Activated T-helper 17 cell treated with anti-CD3 and anti-CD28 coated beads, Interleukin-2, amount 50 U/mL, for 72 hours (primary cell): ENCODE measurements at places on chromosomes 1 and 21.

DNA sequence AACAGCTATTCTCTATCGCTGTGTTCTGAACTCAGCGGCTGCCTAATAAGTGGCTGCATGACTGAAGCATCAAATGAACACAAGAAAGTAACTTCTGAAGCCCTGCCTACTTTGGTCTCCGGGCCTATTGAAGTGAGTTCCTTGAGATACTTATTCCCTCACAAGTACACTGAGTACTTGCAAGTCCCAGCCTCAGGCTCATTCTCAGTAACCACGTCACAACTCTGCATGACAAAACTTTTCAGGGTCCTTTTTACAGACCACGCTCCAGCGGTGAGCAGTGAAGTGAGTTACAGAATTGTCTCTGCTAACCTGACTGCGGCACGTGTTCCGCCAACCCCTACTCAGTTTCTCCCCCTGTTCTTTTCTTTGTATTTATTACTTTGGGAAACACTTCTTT is 1342.7 kb upstream of the ADGRL4 start:
- no peak for ATAC-seq

- ATAC-seq, result no peak
Observed at GRCh38 chr21:43626390-43626789, 32.9 kb downstream of the HSF2BP start.

DNA sequence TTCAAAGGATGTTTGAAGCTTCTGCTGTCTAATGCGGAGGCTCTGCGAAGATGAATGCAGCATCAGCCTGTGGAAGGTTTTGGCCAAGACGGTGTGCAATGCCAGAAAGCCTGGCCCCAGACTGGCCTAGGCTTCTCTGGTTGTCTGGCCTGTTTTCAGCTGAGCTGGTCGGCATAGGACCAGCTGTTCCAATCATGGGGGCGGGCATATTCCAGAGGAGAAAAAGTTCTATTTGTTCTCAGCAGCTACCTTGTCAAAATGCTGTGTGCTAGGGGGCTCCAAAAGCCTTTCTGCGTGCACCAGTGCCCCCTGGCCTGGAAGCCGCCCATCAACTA is 57.6 kb downstream of the TGFB2 start:
- no peak for ATAC-seq

GRCh38 chr1:56570924-56571372 is 8.4 kb downstream of the PLPP3 start:
- no peak for ATAC-seq

GRCh38 chr21:26043891-26044290 is 126.7 kb downstream of the APP start:
- ATAC-seq, result no peak

DNA sequence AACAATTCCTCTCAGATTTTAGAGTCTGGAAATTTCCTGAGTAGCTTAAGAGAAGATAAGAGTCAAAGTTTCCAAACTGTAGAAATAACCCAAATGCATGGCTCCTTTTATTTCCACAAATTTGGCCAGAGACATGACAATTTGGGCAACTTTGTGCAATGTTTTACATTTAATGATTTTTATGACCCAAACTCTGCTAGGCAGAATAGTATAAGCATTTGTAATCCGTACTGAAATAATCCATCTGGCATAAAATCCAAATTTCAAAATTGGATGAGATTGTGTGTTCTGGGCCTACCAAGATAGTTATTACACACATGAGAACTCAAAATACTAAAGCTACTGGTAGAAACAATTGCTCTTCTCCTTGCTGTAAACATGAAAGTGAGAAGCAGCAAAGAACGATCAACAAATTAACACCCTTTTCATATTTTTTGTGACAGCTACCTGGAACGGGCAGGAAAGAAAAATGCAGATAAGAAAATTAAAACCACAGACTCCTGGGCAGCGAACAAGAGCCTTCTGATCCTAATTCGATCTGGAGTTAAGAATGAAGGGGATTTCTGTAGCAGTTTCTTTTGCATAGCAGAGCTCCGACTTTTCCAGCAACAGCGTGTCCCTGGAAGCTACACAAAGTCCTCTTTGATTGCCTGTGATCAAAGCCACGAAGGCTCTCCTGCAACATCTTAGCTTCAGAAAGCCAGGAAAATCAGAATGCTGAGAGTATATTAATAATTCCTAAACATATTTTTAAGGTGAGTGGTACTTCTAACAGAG is 191.2 kb downstream of the GRIK1 start:
- no peak for ATAC-seq

DNA sequence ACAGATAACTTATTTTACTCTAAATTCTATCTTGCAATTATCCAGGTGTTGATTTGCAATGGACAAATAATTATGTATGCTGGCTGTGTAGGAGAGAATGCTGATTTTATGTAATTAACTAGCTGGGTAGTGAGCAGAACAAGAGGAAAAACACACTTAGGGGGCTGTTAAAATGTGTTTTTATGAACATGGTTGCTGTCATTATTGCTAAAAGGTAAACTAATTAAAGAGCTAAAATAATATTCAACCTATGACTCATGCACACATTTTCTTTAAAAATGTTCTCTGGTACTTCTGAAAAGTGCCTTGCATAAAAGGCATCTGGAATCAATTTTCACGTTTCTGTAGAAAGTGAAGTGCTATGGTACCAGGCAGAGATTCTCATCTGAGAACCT is 192.8 kb upstream of the C8B start:
- ATAC-seq, result no peak

DNA sequence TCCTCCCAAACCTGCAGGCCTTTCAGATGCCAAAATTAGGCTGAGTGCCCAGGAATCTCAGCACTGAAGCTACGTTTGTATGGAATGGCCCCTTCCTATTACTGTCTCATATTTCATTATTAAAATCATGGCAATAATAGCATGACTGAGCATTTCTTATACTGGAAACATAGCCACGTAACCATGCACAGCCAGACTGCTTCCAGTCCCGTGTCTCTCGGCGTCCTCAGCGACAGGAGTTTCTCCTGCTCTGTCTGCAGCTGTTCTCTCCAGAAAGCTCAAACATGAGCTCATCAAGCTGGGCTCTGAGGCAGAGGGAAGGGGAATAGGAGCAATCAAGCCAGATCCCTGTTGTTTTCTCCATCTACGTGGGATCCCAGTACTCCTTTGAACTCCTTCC is 104.0 kb downstream of the CDC7 start:
- no peak for ATAC-seq

DNA sequence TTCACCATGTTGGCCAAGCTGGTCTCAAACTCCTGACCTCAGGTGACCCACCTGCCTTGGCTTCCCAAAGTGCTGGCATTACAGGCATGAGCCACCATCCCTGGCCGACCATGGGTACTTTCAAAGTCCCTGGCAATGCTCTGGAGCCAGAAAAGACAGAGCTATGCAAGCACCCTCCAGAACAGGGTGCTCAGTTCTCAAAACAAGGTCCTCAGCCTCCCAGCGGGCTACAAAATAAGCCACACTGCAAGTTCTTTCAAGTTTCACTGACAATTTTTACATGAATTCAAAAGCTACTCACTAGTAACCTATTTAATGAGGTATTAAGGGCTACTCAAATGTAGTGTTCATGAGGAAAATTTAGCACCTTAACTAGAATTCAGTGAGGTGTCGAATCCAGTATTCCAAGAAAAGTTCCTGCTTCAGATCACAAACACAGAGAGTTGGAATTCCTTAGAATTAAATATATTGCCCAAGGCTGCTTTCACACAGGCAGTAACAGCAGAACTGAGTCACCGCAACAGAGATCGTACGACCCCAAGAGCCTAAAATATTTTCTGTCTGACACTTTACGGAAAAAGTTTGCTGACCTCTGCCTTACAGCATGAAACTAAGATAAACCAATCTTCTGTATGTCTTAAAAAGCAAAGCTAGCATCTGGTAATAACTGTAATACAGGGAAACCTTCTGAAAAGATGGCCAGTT is 60.7 kb downstream of the HSF2BP start:
- no peak for ATAC-seq

- no peak for ATAC-seq
Observed at GRCh38 chr1:3366126-3367051, 88.1 kb upstream of the ARHGEF16 start.

GRCh38 chr1:151314137-151314875 is 12.9 kb downstream of the PI4KB start:
- no peak for ATAC-seq

- no peak for ATAC-seq
Observed at GRCh38 chr1:67459068-67459467, 28.9 kb upstream of the SERBP1 start.

- ATAC-seq, result no peak
Observed at GRCh38 chr1:246761396-246761795, 37.2 kb downstream of the SCCPDH start.

GRCh38 chr1:213014642-213015041 is 1.0 kb downstream of the ANGEL2 start:
- no peak for ATAC-seq

DNA sequence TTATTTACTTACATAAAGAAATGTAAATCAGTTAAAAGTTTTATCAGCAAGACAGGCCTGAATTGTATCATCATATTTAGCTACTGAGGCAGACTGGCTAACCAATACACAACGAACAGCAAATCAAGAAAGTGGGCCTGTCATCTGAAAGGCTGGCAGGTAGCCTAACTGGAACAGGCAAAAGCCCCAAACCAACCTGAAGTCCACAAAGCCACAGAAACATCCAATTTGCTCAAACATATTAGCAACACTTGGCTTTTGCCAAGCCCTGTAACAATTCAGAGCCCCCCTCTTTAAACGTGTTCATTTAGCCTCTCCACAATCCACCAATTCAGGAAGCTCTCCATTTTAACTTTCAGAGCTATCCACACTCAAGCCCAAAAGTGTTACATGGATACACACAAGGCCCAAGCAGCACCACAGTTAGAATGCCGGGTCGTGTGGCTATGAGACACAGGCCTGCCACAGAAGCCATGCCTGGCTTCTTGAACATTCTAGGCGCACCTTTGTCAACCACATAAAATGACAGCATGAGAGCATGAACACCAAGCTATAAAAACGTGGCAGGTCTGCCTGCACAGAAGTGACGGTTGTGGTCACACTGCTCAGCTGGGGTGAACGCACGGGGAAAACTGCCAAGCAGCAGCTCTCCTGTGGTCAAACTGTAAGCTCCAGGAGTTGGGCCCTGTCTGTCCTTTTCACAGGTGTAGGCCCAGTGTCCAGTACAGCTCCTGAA is 49.3 kb downstream of the CD34 start:
- ATAC-seq, result peak; percentile 70

DNA sequence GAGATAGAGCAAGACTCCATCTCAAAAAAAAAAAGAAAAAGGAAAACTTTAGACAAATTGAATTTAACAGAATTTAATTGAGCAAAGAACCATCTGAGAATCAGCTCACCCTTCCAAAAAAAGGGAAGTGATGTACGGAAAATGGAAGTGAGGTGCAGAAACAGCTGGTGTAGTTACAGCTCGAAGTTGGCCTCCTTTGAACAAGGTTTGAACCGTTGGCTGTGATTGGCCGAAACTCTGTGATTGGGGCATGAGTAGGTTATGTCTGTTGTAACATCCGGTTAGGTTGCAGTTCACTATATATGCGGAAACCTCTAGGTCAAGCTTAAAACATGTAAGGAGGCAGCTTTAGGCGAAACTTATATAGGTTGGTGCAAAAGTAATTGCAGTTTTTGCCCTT is 97.9 kb upstream of the KIF26B start:
- no peak for ATAC-seq

GRCh38 chr1:20229171-20229570 is 42.9 kb upstream of the PLA2G2C start:
- no peak for ATAC-seq

GRCh38 chr1:9836632-9836960 is 12.8 kb upstream of the CLSTN1 start:
- ATAC-seq, result no peak

DNA sequence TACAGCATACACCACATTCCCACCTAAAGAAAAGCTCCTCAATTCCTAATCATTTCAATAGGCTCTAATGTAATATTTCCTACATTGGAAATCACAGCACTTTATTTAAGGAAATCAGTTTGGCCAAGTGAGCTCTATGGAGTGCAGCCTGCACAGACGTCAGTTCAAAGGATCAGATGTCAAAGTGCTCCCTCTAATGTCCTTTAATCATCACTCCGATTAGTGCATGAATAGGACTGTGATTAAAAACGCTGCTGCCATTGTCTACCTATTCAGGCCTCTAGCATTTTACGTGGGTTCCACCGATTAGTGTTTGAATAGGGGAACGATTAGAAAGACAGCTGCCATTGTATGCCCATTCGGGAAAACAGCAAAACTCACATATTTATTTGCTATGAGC is 50.2 kb downstream of the DPYD start:
- ATAC-seq, result no peak

DNA sequence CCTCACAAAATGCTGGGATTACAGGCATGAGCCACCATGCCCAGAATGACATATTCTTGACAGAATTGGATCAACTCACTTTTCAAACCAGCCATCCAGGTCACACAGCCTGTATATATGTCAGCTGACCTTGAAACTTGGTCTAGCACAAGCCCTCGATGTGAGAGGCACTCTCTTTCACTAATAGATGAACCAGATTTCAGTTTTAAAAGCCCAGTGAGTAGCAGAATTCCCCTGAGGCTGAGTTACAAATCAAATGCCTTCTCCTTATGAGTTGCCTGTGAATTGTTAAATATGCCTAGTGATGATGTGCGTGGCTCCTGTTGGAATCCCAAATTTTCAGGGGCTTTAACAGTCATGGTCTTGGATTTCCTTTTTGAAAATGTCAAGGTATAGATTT is 88.7 kb downstream of the CD247 start:
- peak; percentile 18 for ATAC-seq

DNA sequence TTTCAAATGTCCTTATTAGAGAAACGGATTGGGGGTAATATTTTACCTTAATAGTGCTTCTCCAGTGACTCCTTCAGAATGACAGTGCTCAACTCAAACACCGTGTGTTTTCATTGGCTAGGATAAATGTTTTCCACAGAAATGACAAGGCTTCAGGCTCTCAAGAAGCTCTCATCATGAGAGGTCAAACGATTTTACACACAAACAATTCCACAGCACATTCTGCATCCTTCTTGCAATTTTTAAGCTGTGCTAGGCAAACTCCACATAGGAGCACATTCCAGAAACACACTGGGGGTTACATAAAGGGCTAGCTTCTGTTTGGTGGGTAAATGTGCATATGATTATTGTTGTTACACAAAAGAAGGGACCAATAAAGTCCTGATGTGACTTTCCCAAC is 75.5 kb upstream of the IPO9 start:
- ATAC-seq, result no peak

DNA sequence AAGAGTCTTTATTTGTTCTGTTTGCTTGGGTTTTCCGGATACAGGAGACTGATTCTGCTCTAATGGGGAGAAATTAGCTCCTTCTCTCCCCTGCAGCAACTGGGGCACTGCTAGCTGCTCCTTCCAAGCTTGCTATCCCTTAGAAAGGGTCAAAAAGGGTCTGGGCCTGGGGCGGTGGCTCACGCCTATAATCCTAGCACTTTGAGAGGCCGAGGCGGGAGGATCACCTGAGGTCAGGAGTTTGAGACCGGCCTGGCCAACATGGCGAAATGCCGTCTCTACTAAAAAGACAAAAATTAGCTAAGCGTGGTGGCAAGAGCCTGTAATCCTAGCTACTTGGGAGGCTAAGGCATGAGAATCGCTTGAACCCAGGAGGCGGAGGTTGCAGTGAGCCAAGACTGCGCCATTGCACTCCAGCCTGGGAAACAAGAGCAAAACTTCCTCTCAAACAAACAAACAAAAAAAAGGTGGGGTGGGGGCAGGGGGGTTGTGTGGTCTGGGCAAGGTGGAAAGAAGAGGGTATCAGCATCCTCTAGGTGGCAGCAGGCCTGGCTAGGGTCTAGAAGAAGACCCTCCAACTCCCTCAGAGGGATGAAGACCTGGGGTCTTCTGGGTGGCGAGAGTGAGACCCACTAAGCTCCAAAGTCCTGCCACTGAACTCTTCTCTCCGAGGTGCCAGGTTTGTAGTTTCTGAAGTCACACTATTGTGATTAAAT is 15.4 kb upstream of the TBX15 start:
- no peak for ATAC-seq

GRCh38 chr1:75785320-75785982 is 605 bp upstream of the RABGGTB start:
- ATAC-seq, result peak; percentile 12
